ENCODE measurements at places on chromosomes 3 and 15. TPM values are rescaled to one million over a fixed set of nuclear protein-coding genes. Genes with fewer than 3 reads are reported as not detected.

DUOXA2 gene
- not detected for total RNA-seq

TBC1D5 gene
- total RNA-seq: 19.6 TPM

NPAP1 gene
- not detected for total RNA-seq

KLHL6 gene
- 0.01 TPM for total RNA-seq

RPN1 gene
- total RNA-seq: 168 TPM

IL17RB gene
- 0.88 TPM for total RNA-seq

DAZL gene
- not detected for total RNA-seq

GOLGA8T gene
- total RNA-seq: 1.9 TPM

NR2E3 gene
- total RNA-seq: 0.09 TPM

DCBLD2 gene
- total RNA-seq: 293 TPM

PCCB gene
- total RNA-seq: 29.1 TPM

ERC2 gene
- total RNA-seq: not detected

TUSC7 gene
- total RNA-seq: not detected

KBTBD8 gene
- 0.52 TPM for total RNA-seq

ONECUT1 gene
- 0.15 TPM for total RNA-seq

CHRFAM7A gene
- total RNA-seq: 8.2 TPM

FGF12 gene
- 0.62 TPM for total RNA-seq

SHISA5 gene
- 132 TPM for total RNA-seq

CADPS gene
- not detected for total RNA-seq

LTK gene
- 0.06 TPM for total RNA-seq

ZNF385D gene
- not detected for total RNA-seq

SYNM gene
- total RNA-seq: 36.1 TPM

ACOX2 gene
- 6.0 TPM for total RNA-seq

KNG1 gene
- not detected for total RNA-seq

NR1I2 gene
- total RNA-seq: not detected

GOLGA8O gene
- total RNA-seq: 0.27 TPM

RAMAC gene
- 48.3 TPM for total RNA-seq

NMNAT3 gene
- total RNA-seq: 1.7 TPM

GOLGA6D gene
- not detected for total RNA-seq
